ENCODE measurements at places on chromosomes 4 and X.
A peak's percentile ranks its signal among the peaks of the same experiment; 100 is the strongest.

GRCh38 chr4:833731-834367, 7.9 kb upstream of the CPLX1 start:
- DNase-seq: no peak

DNA sequence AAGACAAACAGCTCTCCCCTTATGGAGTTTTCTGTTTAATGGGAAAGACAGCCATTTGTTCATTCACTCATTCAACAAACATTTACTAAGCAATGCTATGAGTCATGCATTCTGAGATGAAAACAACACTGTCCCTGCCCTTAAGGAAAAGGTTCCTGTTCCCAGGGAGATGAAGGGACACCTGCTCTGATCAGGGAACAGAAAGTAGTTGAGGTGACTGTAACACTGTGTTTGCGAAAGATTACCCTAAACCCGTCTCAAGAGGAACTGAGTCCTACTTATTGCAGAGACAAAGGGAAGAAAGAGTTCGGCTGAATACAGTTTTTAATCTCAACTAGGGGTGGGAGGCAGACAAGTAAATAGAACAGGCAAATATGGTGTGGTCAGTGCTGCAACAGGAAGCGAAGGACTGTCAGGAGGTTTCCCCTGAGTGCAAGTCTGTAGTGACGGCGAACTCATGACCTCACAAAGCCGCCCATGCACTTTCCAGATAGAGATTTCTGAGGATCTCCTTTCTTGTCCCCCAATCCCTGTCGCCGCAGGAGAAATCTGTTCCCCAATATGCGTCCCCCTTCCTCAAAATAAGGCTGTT, 712 bp downstream of the STX18 start:
- peak; percentile 20 for DNase-seq

DNA sequence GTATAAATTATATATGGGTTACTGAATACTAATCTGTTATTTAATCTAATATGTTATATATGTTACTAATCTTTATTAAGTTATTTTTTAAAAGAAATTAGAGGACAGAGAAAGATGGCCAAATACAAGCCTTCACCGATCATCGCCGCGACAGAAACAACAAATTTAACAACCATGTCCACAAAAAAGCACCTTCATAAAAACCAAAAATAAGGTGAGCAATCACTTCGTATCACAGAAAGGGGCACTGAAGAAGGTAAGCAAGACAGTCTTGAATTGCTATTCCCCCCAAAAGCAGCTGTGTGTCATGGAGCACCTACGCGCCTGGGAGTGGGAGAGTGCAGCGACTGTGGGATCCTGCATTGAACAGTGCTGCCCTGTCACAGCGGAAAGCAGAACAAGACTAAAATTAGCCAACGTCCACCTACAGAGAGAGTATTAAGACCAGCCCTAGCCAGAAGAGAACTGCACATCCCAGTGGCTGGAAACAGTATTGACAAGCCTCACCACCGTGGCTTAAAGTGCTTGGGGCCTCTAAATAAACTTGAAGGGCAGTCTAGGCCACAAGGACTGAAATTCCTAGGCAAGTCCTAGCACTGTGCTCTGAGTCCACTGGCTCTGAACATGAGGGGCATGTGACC, 38.5 kb downstream of the LRBA start:
- DNase-seq: no peak

GRCh38 chrX:47674776-47675175, 15.8 kb upstream of the UXT start:
- DNase-seq: no peak

DNA sequence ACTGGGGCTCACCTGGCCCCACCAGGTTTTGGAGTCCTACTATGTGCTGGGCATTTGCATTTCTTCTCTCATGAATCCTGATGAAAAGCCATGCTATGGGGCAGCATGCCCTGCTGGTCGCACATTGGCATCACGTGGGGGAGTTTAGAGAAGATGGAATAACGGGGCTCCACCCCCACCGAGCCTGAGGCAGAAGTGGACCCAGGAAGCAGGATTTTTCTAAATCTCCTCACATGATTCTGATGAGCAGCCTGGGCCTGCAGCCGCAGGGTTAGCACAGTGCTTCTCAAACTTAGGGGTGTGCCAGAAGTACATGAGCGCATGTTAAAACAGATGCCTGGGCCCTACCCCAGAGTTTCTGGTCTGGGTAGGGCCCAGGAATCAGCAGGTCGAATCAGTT, 4.6 kb upstream of the SORCS2 start:
- no peak for DNase-seq

DNA sequence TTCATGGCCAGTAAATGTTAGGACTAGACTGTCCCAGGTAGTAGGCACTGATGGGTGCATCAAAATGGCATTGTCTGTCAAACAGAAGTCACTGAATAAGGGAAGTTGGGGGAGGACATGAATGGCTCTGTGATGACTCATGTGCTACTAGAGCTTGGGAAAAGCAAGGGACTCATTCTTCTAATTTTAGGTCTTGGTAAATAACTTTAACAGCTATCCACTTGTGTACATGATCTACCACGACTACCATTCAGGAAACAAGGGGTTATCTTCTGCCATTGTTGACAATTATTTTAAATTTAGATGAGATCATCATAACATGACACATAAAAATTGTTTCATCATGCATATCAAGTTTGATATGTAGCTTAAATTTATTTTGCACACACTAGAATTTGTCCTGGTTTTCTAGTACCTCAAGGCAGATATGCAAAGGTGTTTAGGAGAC, 6.3 kb downstream of the AREG start:
- DNase-seq: no peak

GRCh38 chr4:129264008-129264657, 168.2 kb downstream of the C4orf33 start:
- no peak for DNase-seq

Data from stimulated activated CD4-positive, alpha-beta T cell treated with anti-CD3 and anti-CD28 coated beads, Interleukin-4, amount 100 ng/mL, for 24 hours (primary cell).